Neural cell (in vitro differentiated cells): ENCODE measurements at places on chromosomes 11 and 22. TPM values are rescaled to one million over a fixed set of nuclear protein-coding genes. Genes with fewer than 3 reads are reported as not detected.

ACTN3 gene
- not detected in 2 replicates for polyA plus RNA-seq

FTH1 gene
- 540 and 597 TPM in 2 replicates for polyA plus RNA-seq

PLAAT3 gene
- not detected in 2 replicates for polyA plus RNA-seq

OR2AT4 gene
- not detected in 2 replicates for polyA plus RNA-seq

C22orf31 gene
- polyA plus RNA-seq: not detected in 2 replicates

TMEM138 gene
- polyA plus RNA-seq: 19.6 and 38.9 TPM in 2 replicates

MSANTD2 gene
- polyA plus RNA-seq: 40.8 and 45.3 TPM in 2 replicates

C11orf87 gene
- 7.3 and 8.6 TPM in 2 replicates for polyA plus RNA-seq

CD3D gene
- polyA plus RNA-seq: not detected in 2 replicates

PHOX2A gene
- not detected in 2 replicates for polyA plus RNA-seq

GATD1 gene
- polyA plus RNA-seq: 131 and 146 TPM in 2 replicates

SUN2 gene
- polyA plus RNA-seq: 156 and 172 TPM in 2 replicates

ALDH3B2 gene
- polyA plus RNA-seq: not detected in 2 replicates

INSC gene
- polyA plus RNA-seq: 0.12 TPM in 1 of 2 replicates, not detected in the other

ANKK1 gene
- polyA plus RNA-seq: not detected in 2 replicates

TENM4 gene
- polyA plus RNA-seq: 16.8 and 24.8 TPM in 2 replicates

UBASH3B gene
- polyA plus RNA-seq: 4.2 and 5.3 TPM in 2 replicates

OR51E2 gene
- polyA plus RNA-seq: not detected in 2 replicates

JRKL gene
- 3.1 and 3.5 TPM in 2 replicates for polyA plus RNA-seq

BAIAP2L2 gene
- polyA plus RNA-seq: 1.2 and 2.3 TPM in 2 replicates

CFAP68 gene
- 22.0 and 28.1 TPM in 2 replicates for polyA plus RNA-seq

P2RY6 gene
- polyA plus RNA-seq: not detected in 2 replicates

MPZL2 gene
- polyA plus RNA-seq: not detected in 2 replicates

SCGB1D2 gene
- not detected in 2 replicates for polyA plus RNA-seq

GRK3 gene
- 9.8 and 11.4 TPM in 2 replicates for polyA plus RNA-seq

PKDREJ gene
- not detected in 2 replicates for polyA plus RNA-seq

CSF2RB gene
- not detected in 2 replicates for polyA plus RNA-seq

ACP2 gene
- polyA plus RNA-seq: 47.2 and 48.1 TPM in 2 replicates

HMOX1 gene
- 0.20 TPM in 1 of 2 replicates, not detected in the other for polyA plus RNA-seq

KCNE3 gene
- not detected in 2 replicates for polyA plus RNA-seq

EMID1 gene
- 14.1 and 22.2 TPM in 2 replicates for polyA plus RNA-seq

DNHD1 gene
- polyA plus RNA-seq: 5.1 and 5.2 TPM in 2 replicates

ENDOD1 gene
- polyA plus RNA-seq: 3.1 and 4.9 TPM in 2 replicates

MUC2 gene
- polyA plus RNA-seq: not detected in 2 replicates

E2F8 gene
- polyA plus RNA-seq: 0.07 and 0.26 TPM in 2 replicates

SNX32 gene
- 12.6 and 16.0 TPM in 2 replicates for polyA plus RNA-seq
